ENCODE measurements at places on chromosomes 3 and 15.

DNA sequence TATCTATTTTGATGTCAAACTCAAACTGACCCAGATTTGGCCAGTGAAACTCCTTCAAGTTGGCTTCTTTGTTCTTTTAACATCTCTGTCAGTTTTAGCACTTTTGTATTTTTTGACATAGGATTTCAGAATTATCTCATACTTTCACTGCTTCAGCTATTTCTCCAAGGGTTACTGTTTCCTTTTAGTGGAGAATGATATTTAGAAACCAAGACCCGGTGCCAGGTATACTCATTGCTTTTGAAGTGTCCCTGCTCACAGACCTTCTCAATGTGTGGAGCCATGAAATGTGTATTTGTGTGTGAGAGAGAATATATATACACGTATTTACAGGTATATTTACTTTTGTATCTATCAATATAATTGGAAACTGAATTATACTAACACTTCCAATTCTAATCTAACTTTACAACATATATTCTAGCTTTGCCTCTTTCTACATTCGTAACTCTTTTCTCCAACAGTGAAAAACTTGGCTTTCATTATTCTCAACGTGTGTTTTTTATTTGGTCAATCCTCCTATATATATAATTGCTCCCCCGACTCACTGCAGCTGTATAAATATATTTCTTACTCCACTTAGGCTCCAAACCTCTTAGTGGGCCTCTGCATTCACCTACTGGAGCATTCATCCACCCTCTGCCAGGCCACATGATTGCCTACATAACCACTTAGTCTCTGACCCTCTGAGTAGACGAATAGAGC is 54.0 kb downstream of the OTOL1 start:
- H3K4me3 ChIP-seq, result no peak overlapping the region
- H3K27ac ChIP-seq, result no peak overlapping the region
- H3K27me3 ChIP-seq, result no peaks in the 10 kb centered on the region
- H3K4me1 ChIP-seq, result peaks cover 27% of the 10 kb centered on the region
- no peaks in the 10 kb centered on the region for H3K36me3 ChIP-seq
- no peak for DNase-seq

- no peak overlapping the region for H3K27ac ChIP-seq
- no peaks in the 10 kb centered on the region for H3K36me3 ChIP-seq
- H3K4me1 ChIP-seq, result peaks cover 28% of the 10 kb centered on the region
- no peak overlapping the region for H3K4me3 ChIP-seq
- DNase-seq, result no peak
- no peaks in the 10 kb centered on the region for H3K27me3 ChIP-seq
These were observed 45.5 kb downstream of the PPM1L start for GRCh38 chr3:160801386-160802118.

- H3K36me3 ChIP-seq, result no peaks in the 10 kb centered on the region
- peaks cover 44% of the 10 kb centered on the region for H3K4me1 ChIP-seq
- H3K27ac ChIP-seq, result no peak overlapping the region
- H3K4me3 ChIP-seq, result peak overlapping the region; percentile 79
- H3K27me3 ChIP-seq, result peaks cover 22% of the 10 kb centered on the region
These were observed 904 bp upstream of the MCTP2 start for GRCh38 chr15:94230431-94230882.

- no peak overlapping the region for H3K27ac ChIP-seq
- H3K36me3 ChIP-seq, result no peaks in the 10 kb centered on the region
- DNase-seq, result no peak
- H3K27me3 ChIP-seq, result no peaks in the 10 kb centered on the region
- H3K4me1 ChIP-seq, result no peaks in the 10 kb centered on the region
- no peak overlapping the region for H3K4me3 ChIP-seq
These were observed 130.3 kb downstream of the MINAR1 start for GRCh38 chr15:79562403-79562815.

DNA sequence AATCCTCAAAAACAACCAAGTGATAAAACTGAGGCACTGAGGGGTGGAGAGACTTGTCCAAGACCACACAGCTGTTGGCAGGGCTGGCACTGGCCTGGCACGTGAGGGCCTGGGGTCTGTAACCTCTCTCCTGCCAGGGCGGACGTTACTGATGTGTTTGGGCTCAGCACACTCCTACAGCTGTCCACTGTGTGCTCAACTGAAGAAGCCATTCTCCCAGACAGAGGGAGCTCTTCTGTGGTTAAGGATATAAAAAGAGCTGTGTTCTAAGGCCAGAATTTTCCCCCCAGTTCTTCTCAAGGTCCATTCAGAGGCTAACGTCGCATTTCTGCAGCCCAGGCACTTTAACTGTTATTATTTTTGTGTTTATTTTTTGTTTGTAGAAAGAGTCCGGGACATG is 429.0 kb upstream of the ATP11B start:
- H3K4me3 ChIP-seq, result no peak overlapping the region
- H3K27me3 ChIP-seq, result no peaks in the 10 kb centered on the region
- no peaks in the 10 kb centered on the region for H3K36me3 ChIP-seq
- H3K27ac ChIP-seq, result no peak overlapping the region
- no peak for DNase-seq

DNA sequence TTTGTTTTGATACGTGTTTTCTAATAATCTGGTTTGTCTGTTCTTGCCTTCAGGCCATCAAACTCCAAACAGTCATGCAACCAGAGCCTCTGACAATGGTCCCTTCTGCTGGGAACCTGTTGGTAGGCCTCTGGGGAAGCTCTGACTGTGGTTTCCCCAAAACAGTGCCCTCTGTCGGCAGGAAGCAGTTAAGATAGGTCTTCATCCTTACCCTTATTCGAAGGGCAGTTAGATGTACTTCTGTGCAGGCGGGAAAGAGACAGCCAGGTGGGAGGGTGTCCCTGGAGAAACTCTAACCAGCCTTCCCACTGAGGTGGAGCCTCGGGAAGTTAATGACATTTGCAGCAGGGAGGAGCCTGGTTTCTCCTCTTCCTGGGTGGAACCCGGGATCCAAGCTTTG is 81.6 kb upstream of the CHMP2B start:
- H3K4me1 ChIP-seq, result peaks cover 9% of the 10 kb centered on the region
- DNase-seq, result peak; percentile 75
- H3K36me3 ChIP-seq, result peaks cover 26% of the 10 kb centered on the region
- peaks cover 1% of the 10 kb centered on the region for H3K27me3 ChIP-seq
- H3K4me3 ChIP-seq, result no peak overlapping the region

- no peaks in the 10 kb centered on the region for H3K27me3 ChIP-seq
- H3K36me3 ChIP-seq, result peaks cover 8% of the 10 kb centered on the region
- H3K27ac ChIP-seq, result no peak overlapping the region
- DNase-seq, result no peak
These were observed 9.2 kb upstream of the MME start for GRCh38 chr3:155070932-155071387.

GRCh38 chr3:177513815-177514610 is 316.7 kb upstream of the TBL1XR1 start:
- no peak overlapping the region for H3K4me3 ChIP-seq
- peaks cover 3% of the 10 kb centered on the region for H3K4me1 ChIP-seq
- no peaks in the 10 kb centered on the region for H3K27me3 ChIP-seq
- H3K27ac ChIP-seq, result no peak overlapping the region

- no peaks in the 10 kb centered on the region for H3K27me3 ChIP-seq
- H3K27ac ChIP-seq, result no peak overlapping the region
These were observed 19.0 kb downstream of the ARNT2 start for GRCh38 chr15:80423215-80423614.

GRCh38 chr3:16179261-16179660 is 4.8 kb downstream of the GALNT15 start:
- no peaks in the 10 kb centered on the region for H3K36me3 ChIP-seq
- DNase-seq, result no peak
- H3K27ac ChIP-seq, result no peak overlapping the region
- no peaks in the 10 kb centered on the region for H3K27me3 ChIP-seq
- H3K4me1 ChIP-seq, result peaks cover 29% of the 10 kb centered on the region
- H3K4me3 ChIP-seq, result no peak overlapping the region

- no peak overlapping the region for H3K27ac ChIP-seq
- H3K27me3 ChIP-seq, result no peaks in the 10 kb centered on the region
These were observed 51.5 kb downstream of the TTC23 start for GRCh38 chr15:99197856-99198255.

- H3K27ac ChIP-seq, result peak overlapping the region; percentile 87
- H3K4me3 ChIP-seq, result peak overlapping the region; percentile 82
- H3K4me1 ChIP-seq, result peaks cover 4% of the 10 kb centered on the region
- no peaks in the 10 kb centered on the region for H3K27me3 ChIP-seq
These were observed 611 bp upstream of the USP19 start for GRCh38 chr3:49121132-49121736.

DNA sequence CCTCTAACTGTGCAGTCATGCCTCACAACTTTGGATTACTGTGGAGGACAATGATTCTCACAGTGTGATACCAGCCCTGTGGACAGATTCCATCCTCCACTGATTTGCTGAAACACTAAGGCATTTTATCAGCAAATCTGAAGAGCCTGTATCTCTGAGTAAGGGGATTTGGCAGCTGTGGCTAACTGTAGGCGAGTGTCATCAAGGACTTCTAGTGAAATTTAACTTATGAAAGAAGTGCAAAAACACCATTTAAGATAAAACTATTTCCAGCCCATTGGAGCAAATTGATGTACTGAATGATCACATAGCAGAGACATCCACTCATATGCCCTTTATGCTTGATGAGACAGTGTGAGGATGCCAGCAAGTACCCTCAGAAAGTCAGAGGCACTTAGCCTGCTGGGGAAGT is 13.9 kb upstream of the TMPRSS7 start:
- H3K27me3 ChIP-seq, result no peaks in the 10 kb centered on the region
- H3K4me1 ChIP-seq, result no peaks in the 10 kb centered on the region
- no peak overlapping the region for H3K27ac ChIP-seq
- no peak for DNase-seq
- no peaks in the 10 kb centered on the region for H3K36me3 ChIP-seq
- H3K4me3 ChIP-seq, result no peak overlapping the region

DNA sequence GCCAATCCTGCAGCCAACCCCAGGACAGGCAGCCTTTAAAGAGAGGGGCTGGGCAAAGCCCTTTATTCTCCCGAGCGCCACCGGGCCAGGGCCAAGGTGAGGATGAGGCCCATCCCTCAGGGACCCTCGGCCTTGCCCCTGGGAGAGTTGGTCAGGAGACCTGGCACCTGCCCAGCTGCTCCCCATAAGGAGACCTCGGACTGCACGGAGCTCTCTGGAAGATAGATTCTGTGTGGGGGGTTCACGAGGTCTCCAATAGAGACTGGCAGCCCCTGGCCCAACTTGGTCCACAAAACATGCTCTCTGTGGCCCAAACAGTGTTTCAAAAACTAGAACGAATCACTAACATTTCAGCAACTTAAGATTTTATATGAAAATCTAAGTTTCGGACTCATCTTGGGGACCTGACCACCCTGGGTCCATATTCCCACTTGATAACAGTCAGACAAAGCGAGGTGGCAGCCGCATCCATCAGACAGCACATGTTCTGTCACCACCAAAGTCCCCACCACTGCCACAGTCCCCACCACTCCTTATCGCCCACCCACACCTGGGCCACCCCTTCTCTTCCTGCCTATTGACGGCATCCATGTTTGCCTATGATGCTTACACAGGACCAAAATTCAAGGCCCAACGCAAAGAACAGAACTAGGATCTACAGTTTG is 114.4 kb upstream of the RPL32 start:
- no peak for DNase-seq
- no peak overlapping the region for H3K4me3 ChIP-seq
- peak overlapping the region; percentile 41 for H3K27ac ChIP-seq
- H3K4me1 ChIP-seq, result peaks cover 17% of the 10 kb centered on the region
- H3K36me3 ChIP-seq, result no peaks in the 10 kb centered on the region
- H3K27me3 ChIP-seq, result no peaks in the 10 kb centered on the region

GRCh38 chr3:48475188-48475587 is 28.7 kb downstream of the ATRIP start:
- H3K4me1 ChIP-seq, result peaks cover 39% of the 10 kb centered on the region
- peak overlapping the region; percentile 14 for H3K4me3 ChIP-seq
- H3K27me3 ChIP-seq, result no peaks in the 10 kb centered on the region
- peak; percentile 34 for DNase-seq
- H3K27ac ChIP-seq, result peak overlapping the region; percentile 79

DNA sequence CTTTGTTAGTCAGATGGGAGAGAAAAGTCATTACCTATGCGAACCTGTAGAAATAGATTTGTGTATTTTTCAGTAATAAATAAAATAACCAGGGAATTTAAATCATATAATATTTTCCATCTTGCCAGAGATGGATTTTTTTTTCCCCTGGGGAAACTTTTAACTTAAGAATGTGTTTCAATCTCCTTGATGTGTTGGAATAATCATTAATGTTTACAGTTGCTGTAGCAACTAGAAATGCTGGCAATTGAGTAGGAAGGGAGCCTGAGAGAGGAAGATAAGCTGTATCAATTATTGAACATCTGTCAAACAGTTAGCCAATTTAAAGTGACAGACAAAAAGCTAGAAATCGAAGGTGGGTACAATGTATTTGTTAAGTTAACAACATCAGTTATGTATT is 259.5 kb downstream of the IL5RA start:
- no peak overlapping the region for H3K4me3 ChIP-seq
- peaks cover 6% of the 10 kb centered on the region for H3K27me3 ChIP-seq
- no peak for DNase-seq
- no peak overlapping the region for H3K27ac ChIP-seq
- peaks cover 70% of the 10 kb centered on the region for H3K36me3 ChIP-seq

GRCh38 chr3:22439626-22440025 is 688.6 kb upstream of the ZNF385D start:
- no peak overlapping the region for H3K27ac ChIP-seq
- no peaks in the 10 kb centered on the region for H3K4me1 ChIP-seq
- H3K4me3 ChIP-seq, result no peak overlapping the region
- no peaks in the 10 kb centered on the region for H3K27me3 ChIP-seq
- H3K36me3 ChIP-seq, result no peaks in the 10 kb centered on the region
- DNase-seq, result no peak

GRCh38 chr3:114721864-114722263 is 425.2 kb downstream of the ZBTB20 start:
- no peak overlapping the region for H3K4me3 ChIP-seq
- DNase-seq, result no peak
- H3K4me1 ChIP-seq, result no peaks in the 10 kb centered on the region
- no peak overlapping the region for H3K27ac ChIP-seq

GRCh38 chr3:130091958-130092357 is 10.3 kb downstream of the ALG1L2 start:
- H3K4me3 ChIP-seq, result no peak overlapping the region
- H3K27me3 ChIP-seq, result 0 out of 2 replicates have a peak, but pooled peaks cover 4% of the 10 kb centered on the region
- H3K27ac ChIP-seq, result no peak overlapping the region
- peaks cover 24% of the 10 kb centered on the region for H3K4me1 ChIP-seq
- DNase-seq, result no peak

GRCh38 chr15:74374648-74375302 is 7.3 kb upstream of the CYP11A1 start:
- H3K4me3 ChIP-seq, result peak overlapping the region; percentile 70
- H3K27ac ChIP-seq, result peak overlapping the region; percentile 63
- no peaks in the 10 kb centered on the region for H3K36me3 ChIP-seq

GRCh38 chr3:7518456-7518855 is 657.5 kb downstream of the GRM7 start:
- H3K4me3 ChIP-seq, result no peak overlapping the region
- no peak for DNase-seq
- H3K27me3 ChIP-seq, result no peaks in the 10 kb centered on the region
- peaks cover 2% of the 10 kb centered on the region for H3K36me3 ChIP-seq

GRCh38 chr15:67548236-67548852 is 5.8 kb downstream of the MAP2K5 start:
- 0 out of 2 replicates have a peak overlapping the region, but pooled peaks have one; percentile 14 for H3K4me3 ChIP-seq
- peak overlapping the region; percentile 89 for H3K27ac ChIP-seq
- H3K36me3 ChIP-seq, result peaks cover 9% of the 10 kb centered on the region
- DNase-seq, result no peak
- H3K27me3 ChIP-seq, result no peaks in the 10 kb centered on the region

All from WTC11 (cell line).